ENCODE measurements at places on chromosomes 1 and 21. TPM values are rescaled to one million over a fixed set of nuclear protein-coding genes. Genes with fewer than 3 reads are reported as not detected.

- no peak for DNase-seq
Observed at GRCh38 chr1:117683571-117684285, 77.9 kb downstream of the TENT5C start.

DNA sequence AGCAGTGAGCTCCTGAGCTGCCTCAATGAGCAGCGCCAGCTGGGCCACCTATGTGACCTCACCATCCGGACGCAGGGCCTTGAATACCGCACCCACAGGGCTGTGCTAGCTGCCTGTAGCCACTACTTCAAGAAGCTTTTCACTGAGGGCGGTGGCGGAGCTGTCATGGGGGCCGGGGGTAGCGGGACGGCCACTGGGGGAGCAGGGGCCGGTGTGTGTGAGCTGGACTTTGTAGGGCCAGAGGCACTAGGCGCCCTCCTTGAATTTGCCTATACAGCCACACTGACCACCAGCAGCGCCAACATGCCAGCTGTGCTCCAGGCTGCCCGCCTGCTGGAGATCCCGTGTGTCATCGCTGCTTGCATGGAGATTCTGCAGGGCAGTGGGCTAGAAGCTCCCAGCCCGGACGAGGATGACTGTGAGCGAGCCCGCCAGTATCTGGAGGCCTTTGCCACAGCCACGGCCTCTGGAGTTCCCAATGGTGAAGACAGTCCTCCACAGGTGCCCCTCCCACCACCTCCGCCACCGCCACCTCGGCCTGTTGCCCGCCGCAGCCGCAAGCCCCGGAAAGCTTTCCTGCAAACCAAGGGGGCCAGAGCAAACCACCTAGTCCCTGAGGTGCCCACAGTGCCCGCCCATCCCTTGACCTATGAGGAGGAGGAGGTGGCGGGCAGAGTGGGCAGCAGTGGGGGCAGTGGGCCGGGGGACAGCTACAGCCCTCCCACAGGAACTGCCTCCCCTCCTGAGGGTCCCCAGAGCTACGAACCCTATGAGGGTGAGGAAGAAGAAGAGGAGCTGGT is 12.3 kb downstream of the ZBTB7B start:
- no peak for DNase-seq

- DNase-seq, result no peak
Observed at GRCh38 chr1:157117527-157118057, 18.0 kb upstream of the ETV3L start.

GRCh38 chr1:245537992-245538391 is 383.2 kb downstream of the KIF26B start:
- no peak for DNase-seq

DNA sequence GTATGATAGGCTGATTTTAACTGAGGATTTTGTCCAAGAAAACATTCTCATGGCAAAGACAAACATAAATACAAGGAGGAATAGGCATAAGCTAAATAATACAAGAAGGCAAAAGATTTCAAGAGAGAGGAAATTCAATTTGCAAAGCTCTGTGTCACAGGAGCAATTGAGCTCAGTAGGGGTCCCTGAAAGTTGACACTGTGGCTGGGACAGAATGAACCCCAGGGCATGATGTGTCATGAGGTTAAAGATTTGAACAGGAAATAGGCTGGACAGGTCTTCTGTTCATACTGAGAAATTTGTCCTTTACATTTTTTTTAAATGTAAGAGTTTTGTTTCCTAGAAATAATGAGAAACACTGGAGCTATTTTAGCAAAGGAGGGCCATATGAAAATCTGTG is 555.4 kb upstream of the NEGR1 start:
- DNase-seq, result no peak

DNA sequence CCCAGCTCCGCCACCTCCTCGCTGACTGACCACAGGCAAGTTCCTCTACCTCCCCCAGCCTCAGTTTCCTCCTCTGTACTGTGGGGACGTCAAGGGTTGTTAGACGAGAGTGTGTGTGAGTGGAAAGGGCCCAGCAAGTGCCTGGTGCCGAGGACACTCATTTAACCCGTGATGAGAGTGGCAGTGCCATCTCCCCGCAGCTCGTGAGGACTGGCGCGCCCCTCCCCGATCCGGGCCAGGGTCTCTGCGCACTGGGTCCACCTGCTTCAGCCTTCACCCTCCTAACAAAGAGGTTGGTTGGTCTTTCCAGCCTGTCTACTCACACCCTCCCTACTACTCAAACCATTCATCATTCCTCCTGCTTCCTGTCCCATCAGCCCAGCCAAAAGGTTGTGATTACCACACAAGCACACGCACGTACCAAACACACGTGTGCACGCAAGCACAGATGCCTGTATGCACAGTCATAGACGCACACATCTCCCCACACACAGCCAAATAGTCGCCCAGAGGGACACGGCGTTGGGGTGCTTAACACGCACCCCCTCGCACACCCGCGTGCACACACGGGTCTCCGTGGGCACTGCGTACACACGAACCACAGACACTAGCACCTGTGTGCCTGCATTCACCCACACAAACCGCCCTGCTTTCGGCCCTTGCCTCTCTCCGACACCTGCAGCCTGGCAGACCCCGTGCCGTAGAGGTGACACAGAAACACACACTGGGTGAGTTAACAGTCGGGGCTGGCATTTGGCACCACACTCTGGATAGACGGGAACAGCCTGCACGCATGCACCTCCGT is 39.3 kb downstream of the TAS1R2 start:
- DNase-seq, result no peak

DNA sequence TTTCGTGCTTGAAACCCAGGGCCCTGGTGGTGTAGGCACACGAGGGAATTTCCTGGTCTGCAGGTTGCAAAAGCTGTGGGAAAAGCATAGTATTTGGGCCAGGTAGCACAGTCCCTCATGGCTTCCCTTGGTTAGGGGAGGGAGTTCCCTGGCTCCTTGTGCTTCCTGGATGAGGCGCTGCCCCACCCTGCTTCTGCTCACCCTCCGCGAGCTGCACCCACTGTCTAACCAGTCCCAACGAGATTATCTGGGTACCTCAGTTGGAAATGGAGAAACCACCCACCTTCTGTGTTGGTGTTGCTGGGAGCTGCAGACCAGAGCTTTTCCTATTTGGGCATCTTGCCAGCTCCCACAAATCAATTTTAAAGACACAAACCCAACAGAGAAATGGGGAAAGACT is 183.0 kb downstream of the PHTF1 start:
- no peak for DNase-seq

- DNase-seq, result no peak
Observed at GRCh38 chr1:41009466-41009865, 12.1 kb downstream of the SLFNL1 start.

GRCh38 chr1:175152006-175152652 is 40.4 kb downstream of the KIAA0040 start:
- DNase-seq, result peak; percentile 41

- DNase-seq, result no peak
Observed at GRCh38 chr1:196546272-196547111, 61.7 kb downstream of the KCNT2 start.

- peak; percentile 72 for DNase-seq
Observed at GRCh38 chr1:26417111-26417759, 6.6 kb downstream of the LIN28A start.

GRCh38 chr1:87224201-87224600 is 104.5 kb upstream of the LMO4 start:
- DNase-seq, result no peak

DNA sequence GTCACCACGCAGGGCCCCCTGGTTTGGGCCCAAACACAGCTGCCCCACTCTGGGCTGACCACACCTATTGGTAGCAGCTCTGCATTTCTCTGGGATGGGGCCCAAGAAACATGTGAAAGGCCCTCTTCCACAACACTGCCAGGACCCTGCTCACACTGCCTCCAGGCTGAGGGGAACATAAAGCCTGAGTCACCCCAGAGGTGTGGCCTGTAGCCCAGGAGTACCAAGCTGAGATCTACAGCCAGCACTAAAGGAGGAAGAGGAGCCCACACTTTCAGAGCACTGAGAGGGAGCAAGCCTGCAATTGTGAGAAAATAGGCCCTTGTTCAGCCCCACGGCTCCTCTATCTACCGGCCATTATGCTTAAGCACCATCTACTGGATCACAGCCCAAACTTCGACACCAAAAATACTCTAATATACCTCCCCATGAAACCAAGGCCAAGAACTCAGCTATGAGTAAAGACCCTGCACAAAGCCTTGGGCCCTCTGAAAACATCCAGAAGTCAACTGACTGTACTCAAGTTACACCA is 14.4 kb upstream of the OR2T10 start:
- no peak for DNase-seq

DNA sequence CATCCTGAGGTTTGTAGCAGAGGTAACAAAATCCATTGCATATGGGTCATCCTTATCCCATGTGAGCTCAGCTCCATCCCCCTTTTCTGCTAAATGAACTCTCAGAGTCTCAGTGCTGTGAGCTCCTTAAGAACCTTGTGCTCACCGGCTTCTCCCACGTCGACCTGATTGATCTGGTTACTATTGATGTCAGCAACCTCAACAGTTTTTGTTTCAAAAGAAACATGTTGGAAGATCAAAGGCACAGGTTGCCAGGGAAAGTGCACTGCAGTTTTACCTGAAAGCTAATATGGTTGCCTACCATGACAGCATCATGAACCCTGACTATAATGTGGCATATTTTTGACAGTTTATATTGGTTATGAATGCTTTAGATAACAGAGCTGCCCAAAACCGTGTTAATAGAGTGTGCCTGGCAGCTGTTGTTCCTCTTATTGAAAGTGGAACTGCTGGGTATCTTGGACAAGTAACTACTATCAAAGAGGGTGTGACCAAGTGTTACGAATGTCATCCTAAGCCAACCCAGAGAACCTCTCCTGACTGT is 131.4 kb downstream of the HS2ST1 start:
- no peak for DNase-seq

DNA sequence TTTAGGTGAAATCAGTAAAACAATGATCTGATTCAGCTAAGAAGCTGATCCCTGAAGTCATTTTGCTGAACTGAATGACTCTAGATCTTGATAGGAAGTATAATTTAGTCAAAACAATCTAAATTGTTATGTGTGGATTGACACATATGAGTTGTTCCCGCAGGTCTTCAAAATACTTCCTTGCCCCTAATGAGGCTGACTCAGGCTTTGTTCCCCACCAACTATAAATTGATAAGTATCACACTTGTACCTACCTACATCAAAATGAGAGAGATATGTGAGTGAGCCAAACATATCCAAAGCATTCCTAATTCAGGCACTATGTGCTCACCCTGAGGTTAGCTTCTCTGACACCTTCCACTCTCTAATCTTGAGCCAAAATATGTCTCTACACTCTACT is 507.1 kb downstream of the PLPP3 start:
- no peak for DNase-seq

GRCh38 chr1:19424651-19425570 is 60.4 kb downstream of the CAPZB start:
- no peak for DNase-seq

DNA sequence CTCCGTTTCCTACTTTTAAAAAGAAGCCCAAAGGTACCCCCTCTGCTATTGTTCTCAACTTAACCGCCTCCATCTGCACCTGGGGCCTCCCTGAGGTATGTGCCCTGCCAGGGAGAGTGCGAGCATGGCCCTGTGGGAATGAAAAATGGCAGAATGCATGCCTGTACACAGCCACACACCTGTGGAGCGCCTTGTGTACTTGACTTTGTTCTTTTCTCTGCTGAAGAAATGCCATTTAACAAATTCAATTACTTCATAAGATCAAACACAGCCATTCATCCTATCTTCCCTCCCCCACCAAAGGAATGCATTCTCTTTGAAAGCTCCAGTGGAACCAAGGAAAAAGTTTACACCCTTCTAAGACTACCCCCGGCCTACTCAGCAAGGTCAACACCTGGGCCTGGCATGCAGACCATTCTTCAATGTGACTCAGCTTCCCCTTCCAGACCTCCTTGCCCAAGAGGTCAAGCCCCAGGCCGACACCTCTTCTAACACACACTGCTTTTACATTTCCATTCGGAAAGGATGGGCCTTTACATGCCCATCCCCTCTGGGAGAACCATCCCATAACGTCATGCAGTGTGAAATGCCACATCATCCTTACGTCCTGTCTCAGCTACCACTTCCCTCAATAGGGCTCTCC is 123.7 kb downstream of the SMYD2 start:
- no peak for DNase-seq

DNA sequence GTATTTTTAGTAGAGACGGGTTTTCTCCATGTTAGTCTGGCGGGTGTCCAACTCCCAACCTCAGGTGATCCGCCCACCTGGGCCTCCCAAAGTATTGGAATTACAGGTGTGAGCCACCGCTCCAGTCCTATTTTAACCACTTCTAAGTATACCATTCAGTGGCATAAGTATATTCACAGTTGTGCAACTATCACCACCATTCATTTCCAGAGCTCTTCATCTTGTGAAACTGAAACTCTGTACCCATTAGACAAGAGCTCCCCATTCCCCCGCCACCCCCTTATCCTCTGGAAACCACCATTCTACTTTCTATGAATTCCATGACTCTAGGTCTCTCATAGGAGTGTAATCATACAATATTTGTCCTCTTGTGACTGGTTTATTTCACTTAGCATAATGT is 40.2 kb upstream of the CAMTA1 start:
- DNase-seq, result no peak

DNA sequence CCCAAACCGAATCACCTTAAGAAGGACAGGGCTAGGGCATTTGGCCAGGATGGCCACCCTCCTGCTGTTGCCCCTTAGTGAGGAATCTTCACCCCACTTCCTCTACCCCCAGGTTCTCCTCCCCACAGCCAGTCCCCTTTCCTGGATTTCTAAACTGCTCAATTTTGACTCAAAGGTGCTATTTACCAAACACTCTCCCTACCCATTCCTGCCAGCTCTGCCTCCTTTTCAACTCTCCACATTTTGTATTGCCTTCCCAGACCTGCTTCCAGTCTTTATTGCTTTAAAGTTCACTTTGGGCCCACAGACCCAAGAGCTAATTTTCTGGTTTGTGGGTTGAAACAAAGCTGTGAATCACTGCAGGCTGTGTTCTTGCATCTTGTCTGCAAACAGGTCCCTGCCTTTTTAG is 3.6 kb downstream of the BTG2 start:
- DNase-seq, result no peak

DNA sequence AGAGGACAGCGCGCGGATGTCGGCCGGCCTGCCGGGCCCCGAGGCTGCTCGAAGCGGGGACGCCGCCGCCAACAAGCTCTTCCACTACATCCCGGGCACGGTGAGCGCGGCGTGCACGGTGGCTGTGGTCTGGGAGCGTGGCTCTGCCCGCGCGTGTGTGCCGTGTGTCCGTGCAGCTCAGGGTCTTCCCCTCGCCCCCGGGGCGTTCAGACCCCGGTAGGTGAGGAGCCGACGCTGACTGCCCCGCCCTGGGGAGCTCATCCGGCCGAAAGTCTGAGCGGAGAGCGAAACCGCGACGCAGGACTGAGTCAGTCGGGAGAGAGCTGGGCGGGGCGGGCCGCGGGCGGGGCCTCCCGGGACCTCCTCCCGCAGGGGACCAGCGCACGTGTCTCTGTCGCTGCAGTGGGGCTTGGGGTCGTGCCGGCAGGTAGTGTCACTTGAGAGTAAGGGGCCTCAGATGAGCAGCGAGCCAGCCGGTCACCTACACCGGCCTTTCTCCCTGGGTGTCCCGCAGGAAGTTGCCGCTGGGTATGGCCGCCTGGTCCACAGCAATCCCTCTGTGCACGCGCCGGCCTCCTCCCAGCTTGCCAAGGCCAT is 520 bp downstream of the PLEKHN1 start:
- DNase-seq, result peak; percentile 53

Gene F13B
- not detected for total RNA-seq

Gene TTLL7
- total RNA-seq, result 0.85 TPM

Gene VHLL
- 0.35 TPM for total RNA-seq

Gene E2F2
- 19.1 TPM for total RNA-seq

Gene SCAMP3
- total RNA-seq, result 158 TPM

Gene KLF17
- not detected for total RNA-seq

All from CD8-positive, alpha-beta memory T cell (primary cell).